NCI-H460 (cell line): ENCODE measurements at places on chromosomes 12 and 14.

- no peak for DNase-seq
Observed at GRCh38 chr12:26461776-26462175, 266.4 kb downstream of the SSPN start.

- DNase-seq, result no peak
Observed at GRCh38 chr14:104253223-104253822, 114.9 kb downstream of the KIF26A start.

- peak; percentile 17 for DNase-seq
Observed at GRCh38 chr12:9331218-9331626, 123.0 kb upstream of the PZP start.

- DNase-seq, result no peak
Observed at GRCh38 chr12:123270214-123271000, 1.2 kb downstream of the CDK2AP1 start.

DNA sequence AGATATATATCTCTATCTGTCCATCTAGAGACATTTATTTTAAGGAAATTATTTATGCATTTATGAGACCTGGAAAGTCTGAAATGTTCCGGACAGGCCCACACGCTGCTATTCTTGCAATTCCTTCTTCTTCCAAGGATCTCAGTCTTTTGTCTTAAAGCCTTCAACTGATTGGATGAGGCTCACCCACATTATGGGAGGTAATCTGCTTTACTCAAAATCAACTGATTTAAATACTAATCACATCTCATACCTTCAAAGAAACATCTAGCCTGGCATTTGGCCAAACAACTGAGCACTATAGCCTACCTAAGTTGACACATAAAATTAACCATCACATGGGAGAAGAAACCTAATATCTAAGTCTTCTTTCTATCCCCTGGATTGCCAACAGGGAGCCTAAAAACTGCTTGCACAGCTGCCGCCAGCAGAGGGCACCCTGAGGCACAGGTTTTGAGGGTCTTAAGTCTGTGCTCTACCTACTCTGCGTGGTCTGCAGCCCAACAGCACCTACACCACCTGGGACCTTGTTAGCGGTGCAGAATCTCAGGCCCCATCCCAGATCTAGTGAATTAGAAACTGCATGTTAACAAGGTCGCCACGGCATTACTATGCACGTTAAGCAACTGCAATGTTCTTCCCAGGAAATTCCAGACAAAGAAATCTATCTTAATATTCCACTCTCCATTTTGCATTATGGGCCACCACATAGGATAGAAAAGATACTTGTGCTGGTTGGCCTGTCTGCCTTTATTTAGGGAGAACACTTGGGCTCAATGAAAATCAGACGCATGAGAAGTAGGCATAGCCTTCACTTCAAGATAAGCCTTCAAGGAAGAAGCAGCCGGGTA, 249.7 kb downstream of the FOXG1 start:
- DNase-seq, result no peak

DNA sequence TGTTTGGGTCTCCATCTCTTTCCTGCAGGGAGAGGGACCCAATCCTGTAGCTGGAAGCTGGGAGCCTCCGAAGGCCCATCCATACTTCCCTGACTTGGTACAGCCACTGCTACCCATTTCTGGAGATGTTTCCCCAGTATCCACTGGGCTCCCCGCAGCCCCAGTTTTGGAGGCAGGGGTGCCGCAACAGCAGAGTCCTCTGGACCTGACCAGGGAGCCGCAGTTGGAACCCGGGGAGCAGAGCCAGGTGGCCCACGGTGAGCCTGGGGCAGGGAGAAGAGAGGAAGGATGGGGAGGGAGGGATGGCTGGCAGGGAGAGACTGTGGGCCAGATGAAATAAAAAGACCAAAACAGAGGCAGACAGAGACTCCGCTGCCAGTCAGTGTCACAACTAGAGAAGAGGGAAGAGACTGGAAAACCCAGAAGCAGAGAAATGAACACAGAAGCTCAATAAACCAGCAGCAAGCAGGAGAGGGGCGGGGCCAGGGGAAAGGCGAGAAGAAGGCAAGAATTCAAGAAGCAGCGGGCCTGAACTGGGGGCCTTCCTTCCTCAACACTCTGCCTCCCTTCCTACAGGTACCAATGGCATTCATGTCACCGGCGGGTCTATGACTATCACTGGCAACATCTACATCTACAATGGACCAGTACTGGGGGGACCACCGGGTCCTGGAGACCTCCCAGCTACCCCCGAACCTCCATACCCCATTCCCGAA, 6.3 kb downstream of the LTBR start:
- DNase-seq, result no peak

DNA sequence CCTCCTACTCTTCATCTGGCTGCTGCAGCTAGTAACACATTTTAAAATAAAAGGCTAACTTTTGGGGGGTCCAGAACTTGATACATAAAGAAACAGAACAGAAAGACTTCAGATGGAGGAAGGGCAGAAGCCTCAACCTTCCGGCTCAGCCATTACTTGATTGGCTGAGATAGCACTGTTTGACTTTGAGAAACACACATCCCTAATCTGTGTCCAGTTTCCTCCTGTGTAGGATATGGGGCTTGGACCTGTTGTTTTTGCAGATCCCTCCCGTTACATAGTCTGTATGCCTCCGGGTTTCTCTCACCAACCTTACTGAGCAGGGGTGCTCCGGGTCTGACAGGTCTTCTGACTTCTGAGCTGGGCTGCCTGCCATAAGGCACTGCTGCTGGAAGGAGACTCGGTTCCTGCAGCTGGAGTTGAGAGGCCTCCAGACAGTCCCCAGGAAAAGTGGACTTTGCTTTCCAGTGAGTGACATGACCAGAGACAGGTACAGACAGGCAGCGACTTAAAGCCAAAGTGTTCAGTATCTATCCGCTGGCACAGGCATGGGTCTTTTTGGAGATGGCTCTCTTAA, 8.3 kb upstream of the ZNF641 start:
- no peak for DNase-seq

- no peak for DNase-seq
Observed at GRCh38 chr12:94561943-94562411, 88.4 kb downstream of the TMCC3 start.

DNA sequence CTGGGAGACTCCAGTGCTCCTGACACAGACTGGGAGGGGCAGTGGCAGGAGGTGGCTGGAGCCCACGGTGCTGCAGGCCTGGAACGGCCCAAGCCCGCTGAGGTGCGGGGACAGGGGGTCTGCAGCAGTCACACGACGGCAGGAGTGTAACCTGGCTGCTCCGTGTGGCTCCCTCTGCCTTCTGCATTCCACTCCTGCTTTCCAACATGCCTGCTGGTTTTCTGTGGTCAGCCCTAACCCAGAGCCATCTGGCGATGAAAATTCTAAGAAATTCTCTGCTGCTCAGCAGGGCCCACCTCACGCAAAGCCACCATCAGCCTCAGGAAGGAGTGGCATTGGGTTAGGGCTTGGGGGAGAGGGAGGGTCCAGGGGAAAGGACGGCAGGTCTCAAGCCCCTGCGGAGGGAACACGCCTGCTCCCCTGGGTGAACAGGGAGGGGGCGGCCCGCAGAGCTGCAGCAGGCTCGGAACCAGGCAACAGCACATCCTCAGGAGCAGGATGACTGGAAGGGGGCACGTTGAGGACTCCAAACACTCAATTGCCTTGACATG, 5.0 kb upstream of the FBRSL1 start:
- no peak for DNase-seq

- DNase-seq, result no peak
Observed at GRCh38 chr12:7068994-7069346, 8.5 kb downstream of the C1S start.

DNA sequence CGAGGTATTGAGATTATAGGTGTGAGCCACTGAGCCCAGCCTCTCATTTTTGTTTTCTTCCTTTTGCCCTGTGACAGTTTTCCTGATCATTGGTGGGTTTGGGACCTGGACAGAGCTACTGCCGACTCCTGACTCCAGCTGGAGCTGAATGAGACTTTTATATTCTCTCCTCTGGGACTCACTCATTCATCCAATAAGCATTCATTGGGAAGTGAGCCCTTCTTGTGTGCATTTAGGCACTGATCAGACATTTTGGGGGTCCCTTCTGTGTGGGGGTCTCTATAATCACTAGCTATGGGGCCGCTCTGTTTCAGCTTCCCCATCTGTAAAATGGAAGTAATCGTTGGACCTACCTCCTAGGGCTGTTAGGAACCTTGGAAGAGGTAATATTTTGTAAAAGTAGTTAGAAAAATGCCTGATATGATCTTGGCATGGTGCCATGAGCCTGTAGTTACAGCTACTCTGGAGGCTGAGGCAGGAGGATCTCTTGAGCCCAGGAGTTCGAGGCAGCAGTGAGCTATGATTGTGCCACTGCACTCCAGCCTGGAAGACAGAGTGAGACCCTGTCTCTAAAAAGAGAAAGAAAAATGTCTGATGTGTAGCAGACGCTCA, 7.2 kb downstream of the SH2B3 start:
- no peak for DNase-seq

- DNase-seq, result no peak
Observed at GRCh38 chr12:83097643-83098342, 411.1 kb downstream of the TMTC2 start.

GRCh38 chr12:50003595-50003994, 21.7 kb downstream of the RACGAP1 start:
- DNase-seq, result no peak

DNA sequence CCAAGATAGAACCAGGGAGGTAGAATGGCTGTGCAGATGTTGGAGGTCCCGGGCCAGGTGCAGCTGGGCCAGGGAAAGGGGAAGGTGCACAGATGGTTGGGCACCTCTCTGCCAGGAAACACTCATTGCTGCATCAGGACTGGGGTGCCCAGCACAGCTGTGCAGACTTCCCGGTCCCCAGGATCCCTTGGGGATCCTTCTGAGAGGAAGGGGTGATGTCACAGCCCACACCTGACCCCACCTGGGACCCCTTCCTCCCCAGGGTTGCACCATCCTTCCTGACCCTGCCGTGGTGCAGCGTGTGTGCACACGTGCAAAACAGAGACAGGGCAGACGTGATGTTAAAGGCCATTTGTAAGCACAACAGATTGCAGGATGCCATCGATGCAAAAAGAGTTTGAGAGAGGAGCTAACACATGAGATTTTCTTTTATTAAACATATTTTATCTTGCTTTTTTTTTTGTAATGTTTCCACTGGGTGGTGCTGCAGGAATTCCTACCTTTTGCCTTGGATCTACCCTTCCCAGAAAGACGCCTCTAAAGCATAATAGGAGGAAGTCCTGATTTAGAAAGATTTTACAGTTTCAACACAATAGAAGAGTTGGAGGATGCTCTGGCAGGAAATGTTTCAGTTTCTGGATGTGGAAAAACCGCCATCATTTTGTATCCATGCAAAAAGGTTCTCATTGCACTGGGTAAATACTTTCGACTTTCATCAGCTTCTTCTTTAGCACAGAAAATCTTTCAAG, 14.8 kb downstream of the ELK3 start:
- no peak for DNase-seq

DNA sequence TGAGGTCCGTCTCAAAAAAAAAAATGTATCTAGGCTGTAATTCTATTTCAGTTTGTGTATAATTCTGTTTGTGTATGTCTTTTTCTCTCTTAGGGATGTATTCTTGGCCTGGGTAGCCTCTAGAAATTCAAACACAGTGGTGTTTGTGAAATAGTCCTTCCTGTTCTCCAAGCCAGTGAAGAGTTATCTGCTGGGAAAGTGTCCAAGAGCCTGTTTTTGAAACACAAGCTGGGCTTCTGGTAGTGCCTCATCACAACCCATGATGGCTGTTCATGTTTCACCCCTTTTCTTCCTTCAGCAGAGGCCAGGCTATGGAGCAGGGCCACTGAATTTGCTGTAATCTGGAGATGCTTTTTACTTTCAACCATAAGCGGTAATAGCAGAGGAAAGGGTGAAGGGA, 14.7 kb downstream of the METTL3 start:
- no peak for DNase-seq

DNA sequence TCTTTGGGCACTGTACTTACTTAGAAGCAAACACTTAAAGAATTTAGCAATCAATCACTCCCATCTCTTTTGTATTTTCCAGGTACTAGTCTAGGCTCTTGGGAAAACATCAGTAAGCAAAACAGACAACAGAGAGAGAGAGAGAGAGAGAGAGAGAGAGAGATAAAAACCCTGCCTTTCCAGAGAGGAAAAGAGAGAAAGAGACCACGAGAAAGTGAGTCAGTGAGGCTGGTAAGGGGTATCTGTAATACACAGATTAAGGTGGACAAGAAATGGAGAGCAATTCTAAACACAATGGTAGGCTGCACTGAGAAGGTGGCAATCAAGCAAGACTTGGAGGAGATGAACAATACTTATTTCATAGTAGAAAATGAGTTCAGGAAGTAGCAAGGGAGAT, 119.9 kb upstream of the OVCH1 start:
- DNase-seq, result no peak

- DNase-seq, result no peak
Observed at GRCh38 chr12:2628401-2628800, 166.4 kb upstream of the FKBP4 start.

GRCh38 chr14:63192085-63192484, 12.2 kb upstream of the RHOJ start:
- no peak for DNase-seq
